MCF 10A (cell line): ENCODE measurements at places on chromosomes 11 and 22. TPM values are rescaled to one million over a fixed set of nuclear protein-coding genes. Genes with fewer than 3 reads are reported as not detected.

- peaks cover 21% of the 10 kb centered on the region for H3K36me3 ChIP-seq
- peaks cover 41% of the 10 kb centered on the region for H3K4me1 ChIP-seq
- no peaks in the 10 kb centered on the region for H3K27me3 ChIP-seq
- H3K4me3 ChIP-seq: no peak overlapping the region
These were observed 114.9 kb downstream of the ETS1 start for GRCh38 chr11:128472128-128473089.

DNA sequence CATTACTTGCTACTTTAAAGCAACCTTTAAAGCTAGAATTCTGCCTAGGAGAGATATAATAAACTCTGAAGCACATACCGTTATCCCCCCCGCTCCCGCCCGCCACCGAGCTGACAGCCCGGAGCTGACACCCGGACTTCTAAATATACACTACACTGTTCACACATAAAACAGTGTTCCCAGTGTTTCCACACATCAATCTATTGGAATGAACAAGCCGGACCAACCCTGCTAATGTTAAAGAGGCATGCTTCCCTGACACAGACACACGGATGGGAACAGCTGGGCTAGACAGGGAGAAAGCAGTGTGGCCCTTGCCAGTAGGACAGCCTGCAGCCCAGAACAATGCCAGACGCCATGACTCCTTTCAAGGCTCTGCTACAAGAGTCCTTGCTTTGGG is 108.4 kb upstream of the CSNK2A3 start:
- H3K36me3 ChIP-seq: no peaks in the 10 kb centered on the region
- H3K4me1 ChIP-seq: no peaks in the 10 kb centered on the region

- H3K4me3 ChIP-seq: no peak overlapping the region
- DNase-seq: no peak
- H3K27ac ChIP-seq: no peak overlapping the region
- no peaks in the 10 kb centered on the region for H3K4me1 ChIP-seq
- peaks cover 22% of the 10 kb centered on the region for H3K27me3 ChIP-seq
- H3K36me3 ChIP-seq: no peaks in the 10 kb centered on the region
These were observed 626.8 kb downstream of the TBC1D22A start for GRCh38 chr22:47389201-47389600.

DNA sequence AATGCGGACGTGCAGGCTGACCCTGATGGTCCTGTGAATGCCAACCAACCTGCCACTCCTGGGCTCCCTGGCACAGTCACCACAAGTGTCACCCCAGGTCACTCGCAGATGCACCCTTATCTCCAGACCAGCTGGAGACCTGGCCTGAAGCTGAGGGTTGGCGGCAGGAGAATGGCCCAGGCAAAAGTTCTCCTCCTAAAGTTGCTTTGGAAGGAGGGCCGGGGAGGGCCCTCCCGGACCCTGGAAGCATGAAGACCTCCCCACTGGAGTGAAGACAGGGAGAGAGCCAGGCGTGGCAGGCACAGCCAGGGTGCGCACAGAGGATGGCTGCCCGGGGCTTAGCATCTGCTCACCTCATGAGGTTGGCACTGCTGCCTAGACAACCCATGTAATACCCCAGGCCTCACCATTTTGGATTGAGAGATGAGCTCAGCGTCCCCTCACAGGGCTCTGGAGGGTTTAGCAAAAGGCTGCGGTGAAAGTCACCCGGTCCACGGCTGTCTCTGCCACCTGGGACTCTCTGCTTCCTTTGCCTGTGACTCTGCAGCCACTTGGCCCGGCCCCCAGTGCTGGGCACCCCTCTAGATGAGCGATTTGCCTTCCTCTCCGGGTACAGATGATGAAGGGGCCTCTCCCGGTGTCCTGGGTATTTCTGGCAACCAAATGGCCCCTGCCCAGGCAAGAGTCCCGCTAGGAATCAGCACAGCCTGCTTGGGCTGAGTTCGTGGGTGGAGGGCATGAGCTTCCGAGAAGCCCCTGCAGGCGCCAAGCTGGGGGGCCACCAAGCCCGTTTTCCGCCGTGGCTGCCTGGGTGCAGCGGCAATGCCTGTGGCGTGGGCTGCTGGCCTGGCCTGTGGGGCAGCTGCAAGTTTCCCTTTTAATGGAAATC is 48.3 kb upstream of the SEPTIN5 start:
- peaks cover 14% of the 10 kb centered on the region for H3K4me1 ChIP-seq
- no peak for DNase-seq
- no peaks in the 10 kb centered on the region for H3K36me3 ChIP-seq
- H3K4me3 ChIP-seq: no peak overlapping the region
- H3K27ac ChIP-seq: no peak overlapping the region
- H3K27me3 ChIP-seq: peaks cover 18% of the 10 kb centered on the region

GRCh38 chr11:8333376-8333775 is 69.7 kb upstream of the LMO1 start:
- peaks cover 26% of the 10 kb centered on the region for H3K4me1 ChIP-seq
- H3K27me3 ChIP-seq: no peaks in the 10 kb centered on the region
- no peaks in the 10 kb centered on the region for H3K36me3 ChIP-seq
- DNase-seq: no peak

GRCh38 chr22:27596133-27596870 is 205.3 kb downstream of the MN1 start:
- no peaks in the 10 kb centered on the region for H3K27me3 ChIP-seq
- H3K4me1 ChIP-seq: no peaks in the 10 kb centered on the region
- no peak for DNase-seq
- no peak overlapping the region for H3K4me3 ChIP-seq
- H3K36me3 ChIP-seq: no peaks in the 10 kb centered on the region
- no peak overlapping the region for H3K27ac ChIP-seq

GRCh38 chr11:76250520-76251225 is 44.4 kb upstream of the WNT11 start:
- peak overlapping the region; percentile 44 for H3K27ac ChIP-seq
- no peaks in the 10 kb centered on the region for H3K27me3 ChIP-seq
- H3K36me3 ChIP-seq: no peaks in the 10 kb centered on the region
- no peak for DNase-seq
- peaks cover 17% of the 10 kb centered on the region for H3K4me1 ChIP-seq

- DNase-seq: no peak
- H3K4me1 ChIP-seq: peaks cover 6% of the 10 kb centered on the region
- no peaks in the 10 kb centered on the region for H3K27me3 ChIP-seq
- H3K36me3 ChIP-seq: peaks cover 34% of the 10 kb centered on the region
- H3K4me3 ChIP-seq: no peak overlapping the region
These were observed 86.7 kb upstream of the RASSF10 start for GRCh38 chr11:12922418-12922817.

DNA sequence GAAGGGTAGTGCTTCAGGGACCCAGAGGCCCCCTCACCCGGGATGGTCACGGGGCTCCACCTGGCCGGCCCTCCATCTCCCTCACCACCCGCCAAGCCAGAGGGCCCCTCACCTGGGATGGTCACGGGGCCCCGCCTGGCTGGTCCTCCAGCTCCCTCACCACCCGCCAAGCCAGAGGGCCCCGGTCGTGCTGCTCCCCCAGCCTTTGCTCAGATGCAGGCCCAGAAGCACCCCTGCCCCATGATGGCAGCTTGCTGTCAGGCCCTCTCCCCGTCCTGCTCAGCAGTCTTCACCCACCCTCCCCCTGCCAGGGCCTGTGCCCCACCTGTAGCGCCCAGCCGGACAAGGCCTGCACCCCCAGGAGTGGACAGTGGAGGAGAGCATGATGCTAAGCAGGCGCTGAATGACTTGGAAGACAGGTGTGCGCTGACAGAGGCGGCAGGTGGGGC is 7.3 kb downstream of the DENND6B start:
- H3K4me1 ChIP-seq: peaks cover under 1% of the 10 kb centered on the region
- H3K27ac ChIP-seq: no peak overlapping the region
- no peaks in the 10 kb centered on the region for H3K36me3 ChIP-seq
- H3K27me3 ChIP-seq: no peaks in the 10 kb centered on the region
- no peak overlapping the region for H3K4me3 ChIP-seq

The TRPC6 gene
- not detected in 2 replicates for total RNA-seq

The OR51E2 gene
- not detected in 2 replicates for total RNA-seq
